ENCODE measurements at places on chromosomes 16 and 17.
A peak's percentile ranks its signal among the peaks of the same experiment; 100 is the strongest.

DNA sequence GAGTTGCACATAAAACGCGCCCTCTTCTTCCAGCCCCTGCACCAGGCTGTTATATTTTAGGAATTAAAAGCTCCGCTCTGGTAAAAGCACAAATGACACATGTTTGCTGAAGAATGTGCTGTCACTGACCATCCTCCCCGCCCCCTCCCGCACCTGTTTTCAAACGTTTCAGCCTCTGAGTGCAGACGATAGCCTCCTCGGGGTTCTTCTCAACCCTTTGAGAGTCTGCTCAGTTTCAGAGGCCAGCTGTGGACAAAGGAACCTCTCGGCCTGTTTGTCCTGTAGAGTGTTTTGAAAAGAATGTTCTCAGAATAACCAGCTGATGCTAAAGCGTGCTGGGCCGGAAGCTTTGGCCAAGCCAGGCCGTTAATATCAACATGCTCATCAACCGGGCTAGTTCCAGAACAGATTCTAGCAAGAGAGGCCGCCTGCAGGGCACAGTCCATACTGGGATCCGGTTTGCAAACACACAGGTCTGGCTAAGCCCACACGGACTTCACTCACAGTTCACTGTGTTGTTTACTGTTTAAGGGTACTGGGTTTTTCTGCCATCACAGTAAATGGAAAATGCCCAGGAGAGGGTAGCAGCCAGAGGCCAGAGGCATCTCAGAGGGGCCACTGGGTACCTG is 6.4 kb upstream of the CACNG4 start:
- DNase-seq = peak; percentile 52

GRCh38 chr17:79776376-79777119 is 1.4 kb upstream of the CBX2 start:
- peak; percentile 45 for DNase-seq

- no peak for DNase-seq
Measured at GRCh38 chr16:87458424-87458915, 34.4 kb downstream of the ZCCHC14 start.

GRCh38 chr16:78576941-78577340 is 477.5 kb downstream of the WWOX start:
- DNase-seq = no peak

GRCh38 chr16:88856122-88856827 is 472 bp downstream of the GALNS start:
- no peak for DNase-seq

DNA sequence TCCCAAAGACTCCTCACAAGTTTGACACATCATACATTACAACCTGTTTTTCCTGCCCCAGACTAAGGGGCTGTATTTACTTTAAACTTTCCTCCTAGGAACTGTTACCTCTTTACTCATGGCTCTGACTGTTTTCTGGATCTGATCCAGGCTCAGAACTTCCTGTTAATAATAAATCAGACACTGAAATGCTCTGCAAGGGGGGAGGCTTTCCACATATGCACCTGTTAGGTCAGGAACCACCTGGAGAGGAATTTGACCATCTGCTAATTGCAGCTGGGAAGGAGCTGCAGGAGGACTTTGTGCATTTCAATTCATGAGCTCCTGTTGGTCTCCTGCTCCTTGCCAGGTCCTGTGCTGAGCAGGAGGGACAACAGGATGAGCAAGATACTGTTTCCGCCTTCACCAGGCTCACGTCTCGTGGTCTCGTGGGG is 476.9 kb upstream of the CDH5 start:
- peak; percentile 34 for DNase-seq

GRCh38 chr17:54900457-54901229 is at the start of gene TOM1L1:
TSS of gene TOM1L1 (plus strand) at chr17:54900852. CDS start at chr17:54900866, 14 bp downstream.
- peak; percentile 91 for DNase-seq

GRCh38 chr17:38980490-38981217 is 13.5 kb upstream of the FBXO47 start:
- peak; percentile 38 for DNase-seq

DNA sequence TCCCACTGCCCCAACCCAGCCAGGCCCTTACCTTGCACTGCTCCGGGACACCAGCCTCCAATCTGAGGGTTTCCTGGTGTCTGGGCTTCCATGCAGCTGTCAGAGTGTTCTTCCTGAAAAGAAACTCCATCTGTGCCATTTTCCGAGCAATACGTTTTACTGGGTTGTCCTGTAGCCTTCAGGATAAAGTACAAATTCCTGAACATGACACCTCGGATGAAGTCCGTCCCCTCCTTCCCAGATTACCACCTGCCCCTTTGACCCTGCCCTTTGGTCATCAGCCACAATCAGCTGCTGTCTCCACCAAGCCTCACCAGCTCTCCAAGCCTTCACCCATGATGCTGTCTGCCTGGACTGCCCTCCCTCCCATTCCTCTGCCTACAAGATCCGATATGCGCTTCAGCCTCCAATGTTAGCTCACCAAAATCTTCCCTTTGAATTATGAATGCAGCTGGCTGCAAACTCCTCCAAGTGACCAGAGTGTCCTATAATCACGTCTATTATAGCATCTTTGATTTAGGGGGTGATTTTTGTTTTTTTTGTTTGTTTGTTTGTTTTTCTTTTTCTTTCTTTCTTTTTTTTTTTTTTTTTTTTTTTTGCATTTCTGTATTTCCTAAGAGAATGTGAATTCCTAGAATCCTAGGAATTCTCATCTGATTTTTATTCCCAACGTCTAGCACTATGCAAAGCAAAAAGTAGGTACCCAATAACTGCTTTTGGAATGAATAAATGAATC is 60.6 kb upstream of the KIFC3 start:
- peak; percentile 73 for DNase-seq

- DNase-seq = no peak
Measured at GRCh38 chr17:13775450-13775849, 173.7 kb upstream of the HS3ST3A1 start.

GRCh38 chr16:16857603-16858283 is 478.8 kb downstream of the NPIPA7 start:
- peak; percentile 36 for DNase-seq

GRCh38 chr16:87305505-87306391 is 11.4 kb downstream of the C16orf95 start:
- DNase-seq = peak; percentile 20

DNA sequence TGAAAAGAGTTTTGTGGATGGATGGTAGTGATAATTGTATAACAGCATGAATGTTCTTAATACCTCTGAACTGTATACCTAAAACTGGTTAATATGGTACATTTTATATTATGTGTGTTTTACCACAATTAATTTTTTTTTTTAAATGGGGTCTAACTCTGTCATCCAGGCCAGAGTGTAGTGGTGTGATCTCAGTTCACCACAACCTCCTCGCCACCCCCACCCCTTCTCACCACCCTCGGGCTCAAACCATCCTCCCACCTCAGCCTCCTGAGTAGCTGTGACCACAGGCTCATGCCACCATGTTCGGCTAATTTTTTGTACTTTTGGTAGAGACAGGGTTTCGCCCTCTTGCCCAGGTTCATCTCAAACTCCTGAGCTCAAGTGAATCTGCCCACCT is 123.2 kb downstream of the CDRT15L2 start:
- no peak for DNase-seq

DNA sequence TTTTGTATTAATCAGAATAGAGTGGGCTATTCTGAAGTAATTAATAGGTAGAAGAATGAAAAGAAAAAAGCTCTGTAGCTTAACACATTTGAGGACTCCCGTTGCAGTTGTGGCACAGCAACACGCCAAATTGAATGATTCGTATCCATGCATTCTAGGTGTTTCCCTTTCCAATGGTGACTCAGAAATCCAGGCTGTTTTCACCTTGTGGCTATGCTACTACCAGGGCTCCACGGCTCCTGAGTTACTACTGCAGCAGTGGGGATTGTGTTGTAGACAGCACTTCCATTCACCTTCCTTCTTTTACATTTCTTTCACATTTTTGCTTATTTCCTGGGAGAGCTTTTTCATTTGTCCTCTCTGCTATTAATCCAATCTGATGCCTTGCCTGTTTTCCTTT is 1616.4 kb downstream of the CDH8 start:
- no peak for DNase-seq

DNA sequence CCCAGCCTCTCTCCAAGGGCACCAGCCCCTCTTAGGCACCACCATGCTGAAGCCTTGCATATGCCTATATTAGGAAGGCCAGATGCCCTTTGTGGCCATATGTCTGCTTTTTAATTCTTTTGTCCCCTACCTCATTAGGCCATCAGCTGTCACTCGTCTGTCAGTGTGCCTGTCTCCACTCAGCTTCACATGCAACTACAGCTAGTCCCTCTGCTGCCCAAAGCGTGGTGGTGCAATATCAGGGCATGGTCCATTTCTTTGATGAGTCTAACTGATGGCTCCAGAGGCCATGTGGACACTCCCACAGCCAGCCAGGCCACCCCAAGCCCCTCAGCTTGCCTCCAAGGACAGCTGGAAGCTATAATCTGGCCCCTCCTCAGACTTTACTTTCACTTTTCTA is 36.3 kb downstream of the MYO18A start:
- DNase-seq = no peak

- no peak for DNase-seq
Measured at GRCh38 chr17:28112181-28112580, 69.7 kb downstream of the NLK start.

DNA sequence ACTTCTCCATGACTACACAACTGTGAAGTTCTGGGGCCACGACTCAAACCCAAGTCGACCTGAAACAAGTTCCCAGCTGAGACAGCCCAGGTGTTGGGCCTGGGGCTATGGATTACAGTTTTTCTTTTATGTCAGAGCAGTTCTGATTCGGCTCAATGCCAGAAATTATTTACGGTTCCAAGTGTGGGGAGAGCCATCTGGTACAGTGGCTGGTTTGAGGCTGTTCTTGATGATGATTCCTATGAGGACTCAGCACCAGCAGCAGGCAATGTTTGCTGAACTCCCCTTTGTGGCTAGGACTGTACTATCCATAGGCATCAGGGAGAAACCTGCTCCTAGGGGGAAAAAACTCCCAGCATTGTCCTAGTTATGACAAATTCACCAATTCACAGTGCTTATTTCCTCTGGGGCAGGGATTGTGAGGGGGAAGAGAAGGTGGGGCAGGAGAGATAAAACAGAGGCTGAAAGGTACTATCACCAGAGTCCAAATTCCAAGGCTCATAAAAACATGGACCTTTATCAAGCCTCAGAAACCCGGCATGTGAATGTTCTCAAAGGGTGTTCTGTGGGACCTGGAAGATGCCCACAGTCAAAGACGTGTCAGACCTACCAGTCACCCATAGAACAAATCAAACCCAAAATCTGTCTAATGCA is 18.2 kb upstream of the CMTM4 start:
- peak; percentile 64 for DNase-seq

DNA sequence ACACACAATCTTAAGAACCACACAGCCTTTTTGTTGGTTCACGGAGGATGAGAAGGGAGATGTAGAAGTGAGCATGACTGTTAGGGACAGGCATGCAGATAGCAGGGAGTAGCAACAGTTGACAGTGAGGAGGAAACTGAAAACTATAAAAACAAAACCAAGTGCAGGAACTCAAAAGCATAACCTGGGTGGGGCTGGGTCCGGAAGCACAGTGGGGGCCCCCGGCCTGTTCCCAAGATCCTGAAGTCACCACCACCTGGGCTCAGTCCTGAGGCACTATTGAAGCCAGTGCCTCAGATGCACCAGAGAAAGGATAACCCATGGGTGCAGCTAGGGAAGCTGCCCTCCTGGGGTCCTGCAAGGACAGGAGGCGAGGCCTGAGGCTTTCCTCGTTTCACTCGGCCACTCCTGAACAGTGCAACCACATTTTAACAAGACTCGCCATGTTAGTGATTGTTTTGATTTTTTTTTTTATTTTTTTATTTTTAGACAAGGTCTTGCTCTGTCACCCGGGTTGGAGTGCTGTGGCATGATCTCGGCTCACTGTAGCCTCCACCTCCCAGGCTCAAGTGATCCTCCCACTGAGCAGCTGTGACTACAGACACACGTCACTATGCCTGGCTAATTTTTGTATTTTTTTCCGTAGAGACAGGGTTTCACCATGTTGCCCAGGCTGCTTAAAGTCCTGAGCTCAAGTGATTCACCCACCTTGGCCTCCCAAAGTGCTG is 27.7 kb upstream of the CBX4 start:
- no peak for DNase-seq

GRCh38 chr16:88459366-88460073 is 6.4 kb downstream of the ZFPM1 start:
- peak; percentile 40 for DNase-seq

DNA sequence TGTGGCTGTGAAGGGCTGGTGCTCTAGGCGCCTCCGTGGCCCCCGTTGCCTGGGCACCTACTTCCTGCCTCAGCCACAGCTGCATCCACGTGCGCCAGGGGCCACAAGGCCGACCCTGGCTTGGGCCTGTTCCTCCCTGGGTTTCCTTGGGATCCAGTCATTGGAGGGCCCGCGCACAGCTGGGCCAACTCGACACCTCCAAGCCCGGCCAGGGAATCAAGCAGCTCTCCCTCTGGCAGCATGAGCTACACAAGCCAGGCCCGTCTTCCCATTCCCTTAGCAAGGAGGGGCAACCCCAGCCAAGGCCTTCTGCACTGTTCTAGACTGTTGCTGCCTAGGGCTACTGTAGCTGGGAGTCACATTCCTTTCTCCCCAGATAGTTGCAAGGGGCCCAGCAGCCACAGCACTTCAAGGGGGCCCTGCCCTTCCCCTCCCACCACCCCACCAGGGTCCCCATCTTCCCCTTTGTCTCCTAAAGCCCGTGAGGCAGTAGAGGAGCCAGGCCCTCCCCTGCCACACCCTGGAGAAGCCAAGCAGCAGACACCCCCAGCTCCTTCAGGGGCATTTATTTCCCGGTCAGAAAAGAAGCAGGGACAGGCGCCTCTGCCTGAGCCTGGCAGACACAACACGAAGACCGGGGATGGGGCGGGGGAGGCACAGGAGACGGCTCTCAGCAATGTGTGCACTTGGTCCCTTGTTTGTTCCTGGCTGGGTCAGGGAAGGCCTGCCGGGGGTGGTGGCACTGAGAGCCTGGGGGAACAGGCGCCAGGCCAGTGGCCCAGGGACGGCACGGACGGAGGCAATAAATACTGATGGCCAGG is 3.8 kb downstream of the ARHGDIA start:
- peak; percentile 69 for DNase-seq

- no peak for DNase-seq
Measured at GRCh38 chr16:30068750-30069610, 3.4 kb downstream of the ALDOA start.

DNA sequence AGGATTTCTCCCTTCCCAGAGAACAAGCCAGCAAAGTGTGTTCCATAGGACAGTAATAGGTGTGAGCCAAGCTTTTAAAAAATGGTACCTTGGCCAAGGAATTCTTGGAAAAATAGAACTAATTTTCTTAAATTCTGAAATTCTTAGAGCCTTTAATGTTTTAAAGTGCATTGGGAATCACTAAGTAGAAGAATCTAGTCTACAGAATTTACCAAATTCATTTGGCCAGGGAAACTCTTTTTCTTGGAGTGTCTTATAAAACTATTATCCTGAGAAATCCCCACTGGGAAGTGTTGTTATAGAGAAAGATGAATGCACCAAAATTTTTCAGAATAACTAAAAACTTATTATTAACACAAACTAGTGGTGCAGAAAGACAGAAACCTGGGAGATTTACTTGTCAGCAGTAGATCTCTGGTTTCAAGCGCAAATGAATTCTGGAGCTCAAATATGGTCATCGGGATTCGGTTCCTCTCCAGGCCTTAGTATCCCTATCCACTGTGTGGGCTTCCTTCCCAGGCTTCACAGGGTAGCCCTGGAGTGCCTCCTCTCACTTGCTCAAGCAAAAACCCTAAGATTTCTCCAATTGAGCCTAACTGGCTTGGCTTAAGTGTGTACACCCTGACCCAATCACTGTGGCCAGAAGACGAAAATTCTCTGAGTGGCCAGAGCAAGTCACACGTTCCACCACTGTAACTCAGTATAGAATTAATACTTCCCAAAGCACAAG is 217.8 kb downstream of the CHD9NB start:
- DNase-seq = no peak

All from hepatocyte (in vitro differentiated cells).